ENCODE measurements at places on chromosomes 2 and 18. TPM values are rescaled to one million over a fixed set of nuclear protein-coding genes. Genes with fewer than 3 reads are reported as not detected.

Gene MREG
- total RNA-seq: 6.3 TPM

Gene TRIM43
- total RNA-seq: not detected

Gene EPHA4
- 55.1 TPM for total RNA-seq

Gene GPR55
- 7.8 TPM for total RNA-seq

Gene TEX44
- total RNA-seq: not detected

Gene IL36A
- total RNA-seq: 0.59 TPM

Gene EPB41L3
- 3.8 TPM for total RNA-seq

Gene ARHGEF4
- 4.6 TPM for total RNA-seq

Gene ST8SIA5
- total RNA-seq: 0.28 TPM

Gene ATOH8
- total RNA-seq: not detected

Gene RGPD3
- 0.16 TPM for total RNA-seq

Gene LRRC30
- not detected for total RNA-seq

Gene MC2R
- total RNA-seq: not detected

Gene CYRIA
- 2.1 TPM for total RNA-seq

Gene PTPN4
- total RNA-seq: 133 TPM

- DNase-seq: no peak
Measured at GRCh38 chr18:63980896-63981460, 11.1 kb downstream of the SERPINB8 start.

GRCh38 chr18:13558790-13559189, 167.6 kb downstream of the FAM210A start:
- no peak for DNase-seq

DNA sequence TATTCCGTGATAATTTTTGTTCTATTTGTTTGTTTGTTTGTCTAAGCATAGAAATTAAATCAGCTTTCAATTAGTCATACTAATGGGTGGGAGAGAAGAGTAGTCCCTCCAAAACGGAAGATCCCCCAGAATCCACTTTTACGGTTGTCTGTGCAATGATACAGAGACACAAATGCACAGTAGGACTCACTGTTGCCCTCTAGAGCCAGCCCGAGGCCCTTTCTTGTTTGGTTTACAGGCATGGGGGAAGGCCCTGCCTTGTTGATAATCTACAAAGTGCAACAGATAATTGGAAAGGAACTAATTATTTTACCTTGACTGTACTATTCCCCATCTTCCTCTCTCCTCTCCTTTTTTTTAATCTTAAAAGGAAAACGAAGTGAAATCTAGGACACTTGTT, 121.1 kb downstream of the ACOXL start:
- DNase-seq: peak; percentile 38

DNA sequence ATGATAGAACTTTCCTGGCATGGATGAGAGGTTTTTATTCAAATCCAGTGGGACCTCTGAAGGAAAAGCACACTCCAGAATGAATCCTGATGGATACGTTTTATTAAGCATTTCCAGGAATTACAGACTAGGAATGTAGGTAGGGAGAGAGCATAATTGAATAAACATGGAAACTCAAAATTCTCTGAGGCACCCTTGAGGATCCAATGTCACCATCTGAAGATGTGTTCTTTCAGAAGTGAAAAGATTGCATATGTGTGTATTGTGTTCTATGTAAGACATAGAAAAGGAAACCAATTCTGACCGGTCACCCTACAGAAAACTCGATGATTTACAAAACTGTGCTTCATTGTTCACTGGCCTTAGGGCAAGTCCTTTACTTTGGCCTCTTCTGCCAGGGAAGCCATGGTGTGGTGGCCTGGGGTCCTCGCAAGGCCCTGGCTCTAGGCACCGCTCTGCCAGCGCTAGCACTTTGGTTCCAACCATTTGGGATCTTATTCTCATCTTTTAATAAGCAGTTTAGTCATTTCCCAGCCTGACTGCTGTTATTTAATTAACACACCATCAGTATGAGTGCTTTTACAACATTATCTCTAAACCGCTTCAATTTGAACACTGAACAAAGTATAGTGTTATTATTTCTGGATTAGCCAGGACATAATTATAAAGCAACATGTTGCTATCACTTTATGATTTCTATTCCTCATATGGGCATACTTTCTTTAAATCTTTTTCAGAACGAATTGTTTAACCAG, 4.5 kb upstream of the GKN1 start:
- no peak for DNase-seq

- no peak for DNase-seq
Measured at GRCh38 chr18:54786206-54786605, 42.1 kb upstream of the RAB27B start.

GRCh38 chr18:46042571-46043123, 29.4 kb downstream of the PSTPIP2 start:
- no peak for DNase-seq

- no peak for DNase-seq
Measured at GRCh38 chr2:239800785-239801386, 224.3 kb downstream of the NDUFA10 start.

DNA sequence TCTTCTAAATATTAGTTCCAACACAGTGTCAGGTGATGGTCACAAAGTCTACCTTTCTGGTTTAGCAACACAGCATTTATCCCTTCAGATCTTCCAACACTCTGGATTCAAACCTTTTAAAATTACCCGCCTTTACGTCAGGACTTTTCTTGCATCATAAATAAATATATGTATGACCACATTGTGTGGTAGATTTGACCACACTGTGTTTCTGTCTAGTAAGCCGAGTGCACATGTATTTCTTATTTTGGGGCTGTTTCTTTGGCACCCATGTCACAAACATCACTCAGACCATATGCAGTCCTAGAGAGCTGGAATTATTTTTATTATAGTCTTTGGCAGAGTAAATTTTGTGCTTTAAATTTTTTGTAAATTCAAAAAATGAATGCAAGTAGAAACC, 172.1 kb downstream of the ANKRD44 start:
- DNase-seq: no peak

- DNase-seq: no peak
Measured at GRCh38 chr2:128413014-128413717, 94.5 kb upstream of the HS6ST1 start.

DNA sequence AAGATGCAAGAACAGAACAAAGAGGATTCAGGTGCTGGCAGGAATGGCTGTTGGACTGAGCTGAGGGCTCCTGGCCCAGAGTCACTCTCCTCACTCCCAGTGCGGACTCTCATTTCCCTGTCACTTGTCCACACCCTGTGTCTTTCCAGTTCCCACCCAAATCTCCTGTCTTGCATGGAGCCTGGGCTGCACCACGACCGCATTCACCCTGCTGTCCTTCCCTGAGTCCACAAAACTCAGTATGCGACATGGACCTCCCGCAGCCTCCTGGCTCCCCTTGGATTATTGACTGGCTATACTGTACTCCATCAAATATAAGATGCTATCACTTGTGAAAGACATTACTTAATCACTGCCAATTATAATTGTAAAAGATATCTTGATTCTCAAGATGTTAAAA, 2.5 kb upstream of the ITM2C start:
- no peak for DNase-seq

GRCh38 chr2:54655046-54655809, 68.2 kb upstream of the EML6 start:
- no peak for DNase-seq

- no peak for DNase-seq
Measured at GRCh38 chr2:3009005-3009404, 368.6 kb downstream of the EIPR1 start.

DNA sequence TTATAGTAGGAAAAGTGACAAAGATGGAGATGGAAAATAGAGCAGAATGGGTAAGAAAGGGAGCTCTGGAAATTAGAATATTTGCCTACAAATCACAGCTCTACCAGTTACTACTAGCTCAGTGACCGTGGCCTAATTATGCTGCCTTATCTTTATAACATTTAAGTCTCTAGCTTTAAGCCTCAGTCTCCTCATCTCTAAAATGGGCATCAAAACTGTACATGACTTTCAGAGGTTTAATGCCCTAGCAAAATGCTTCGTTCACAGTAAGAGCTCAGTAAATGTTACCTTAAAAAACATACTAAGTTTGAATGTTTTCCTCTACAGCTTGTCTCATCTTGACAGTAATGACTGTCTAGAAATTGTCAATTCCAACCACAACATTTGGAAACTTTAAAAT, 8.3 kb upstream of the PTPRM start:
- DNase-seq: no peak

DNA sequence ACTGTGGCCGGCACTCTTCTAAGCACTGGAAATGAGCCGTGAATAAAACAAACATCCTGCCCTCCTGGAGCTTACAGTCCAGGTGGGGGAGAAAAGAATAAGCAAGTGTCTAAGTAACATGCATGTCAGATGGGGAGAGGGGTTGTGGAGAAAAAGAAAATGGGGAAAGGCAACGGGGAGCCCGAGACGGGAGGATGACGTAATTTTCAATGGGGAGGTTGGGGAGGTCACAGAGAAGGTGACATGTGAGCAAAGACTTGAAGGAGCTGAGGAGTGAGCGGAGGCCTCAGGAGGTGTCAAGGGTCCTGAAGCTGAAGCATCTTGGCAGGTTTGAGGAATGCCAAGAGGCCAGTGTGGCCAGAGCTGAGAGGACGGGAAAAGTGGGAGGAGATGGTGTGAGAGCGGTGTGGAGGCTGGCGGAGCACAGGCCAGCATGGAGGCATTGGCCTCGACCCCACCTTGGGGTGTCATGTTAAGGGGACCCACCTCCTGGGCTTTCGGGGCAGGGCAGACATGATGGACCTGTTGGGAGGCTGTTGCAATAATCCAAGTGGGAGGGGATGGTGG, 15.0 kb upstream of the NTSR2 start:
- no peak for DNase-seq

- no peak for DNase-seq
Measured at GRCh38 chr2:236636714-236637470, 67.3 kb downstream of the ACKR3 start.

DNA sequence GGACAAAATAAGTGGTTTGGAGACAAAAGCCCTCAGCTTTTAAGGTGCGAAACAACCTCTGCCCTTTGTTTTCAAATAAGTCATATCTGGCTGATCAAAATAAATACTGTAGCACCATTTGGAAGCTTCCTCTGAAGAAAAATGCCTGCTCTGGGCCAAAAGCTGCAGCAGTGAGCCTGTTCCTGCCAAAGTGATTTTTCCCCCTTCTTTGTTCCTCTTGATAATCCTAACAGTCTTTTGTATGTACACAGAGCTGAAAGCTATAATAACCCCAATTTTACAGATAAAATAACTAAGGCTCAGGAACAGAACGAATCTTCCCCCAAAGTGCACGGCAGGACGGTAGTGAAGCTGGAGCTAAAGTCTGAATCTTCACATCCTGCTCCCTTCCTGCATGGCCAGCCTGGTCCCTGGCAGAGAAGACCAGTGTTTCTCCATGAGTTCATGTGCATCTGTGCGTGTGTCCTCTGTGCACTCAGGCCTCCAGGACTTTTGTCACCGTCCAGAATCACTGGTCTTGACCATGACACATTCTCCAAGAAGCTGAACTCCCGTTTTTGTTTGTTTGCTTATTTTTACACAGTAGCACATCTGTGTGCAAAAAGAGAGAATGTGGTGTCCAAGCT, 2114.1 kb upstream of the PIK3C3 start:
- no peak for DNase-seq

GRCh38 chr2:3172265-3172935, 205.2 kb downstream of the EIPR1 start:
- no peak for DNase-seq

- no peak for DNase-seq
Measured at GRCh38 chr2:147082850-147083522, 761.8 kb upstream of the ACVR2A start.

DNA sequence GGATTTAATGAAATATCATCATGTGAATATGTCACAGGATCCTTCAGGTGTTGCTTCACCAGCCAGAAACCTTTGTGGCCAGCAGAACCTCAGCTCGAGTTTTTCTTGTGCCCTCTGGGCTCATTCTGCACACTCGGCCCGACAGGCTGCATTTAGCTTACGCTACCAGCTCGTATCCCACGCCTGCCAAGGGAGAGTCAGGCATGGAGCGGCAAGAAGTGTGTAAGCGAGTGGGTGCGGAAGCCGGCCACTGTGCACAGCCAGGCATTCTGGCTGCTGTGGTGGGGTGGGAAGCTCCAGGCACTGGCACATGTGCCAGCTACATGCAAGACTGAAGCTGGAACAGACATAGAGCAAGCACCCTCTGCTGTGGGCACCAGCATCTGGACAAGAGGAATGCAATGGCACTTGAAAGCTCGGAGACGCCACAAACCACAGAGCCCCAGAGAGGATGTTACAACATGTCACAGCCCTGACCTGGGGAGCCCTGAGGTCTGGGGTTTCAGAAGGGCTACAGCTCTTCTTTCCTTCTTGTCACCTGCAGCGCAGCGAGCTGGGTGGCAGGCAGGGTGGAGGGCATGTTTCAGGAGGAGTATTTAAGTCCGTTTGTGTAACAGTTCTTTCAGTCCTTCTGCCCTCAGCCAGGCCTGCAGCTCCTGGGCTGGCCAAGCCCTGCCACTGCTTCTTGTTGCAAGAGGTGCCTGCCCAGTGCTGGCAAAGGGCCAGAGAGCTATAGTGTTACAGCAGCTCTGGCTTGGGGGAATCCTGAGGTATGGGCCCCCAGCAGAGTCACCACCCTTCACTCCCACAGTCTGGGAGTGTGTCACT, 257.3 kb upstream of the HNMT start:
- no peak for DNase-seq

DNA sequence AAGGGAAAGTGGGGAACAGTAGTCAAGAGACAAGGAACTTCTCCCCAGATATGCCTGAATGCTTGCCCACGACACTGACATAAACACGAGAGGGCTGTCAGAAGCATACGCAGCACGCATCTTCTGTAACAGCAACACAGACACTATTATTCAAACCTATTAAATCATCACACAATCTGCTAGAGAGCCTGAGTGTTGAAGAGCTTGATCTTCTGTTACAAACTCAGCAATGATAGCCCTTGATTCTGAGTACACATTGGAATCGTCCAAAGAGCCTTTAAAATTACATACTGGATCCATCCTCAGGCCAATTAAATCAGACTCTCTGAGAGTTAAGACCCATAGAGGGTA, 111.6 kb downstream of the ZNF521 start:
- DNase-seq: no peak

- no peak for DNase-seq
Measured at GRCh38 chr2:60925994-60926740, 44.8 kb downstream of the REL start.

DNA sequence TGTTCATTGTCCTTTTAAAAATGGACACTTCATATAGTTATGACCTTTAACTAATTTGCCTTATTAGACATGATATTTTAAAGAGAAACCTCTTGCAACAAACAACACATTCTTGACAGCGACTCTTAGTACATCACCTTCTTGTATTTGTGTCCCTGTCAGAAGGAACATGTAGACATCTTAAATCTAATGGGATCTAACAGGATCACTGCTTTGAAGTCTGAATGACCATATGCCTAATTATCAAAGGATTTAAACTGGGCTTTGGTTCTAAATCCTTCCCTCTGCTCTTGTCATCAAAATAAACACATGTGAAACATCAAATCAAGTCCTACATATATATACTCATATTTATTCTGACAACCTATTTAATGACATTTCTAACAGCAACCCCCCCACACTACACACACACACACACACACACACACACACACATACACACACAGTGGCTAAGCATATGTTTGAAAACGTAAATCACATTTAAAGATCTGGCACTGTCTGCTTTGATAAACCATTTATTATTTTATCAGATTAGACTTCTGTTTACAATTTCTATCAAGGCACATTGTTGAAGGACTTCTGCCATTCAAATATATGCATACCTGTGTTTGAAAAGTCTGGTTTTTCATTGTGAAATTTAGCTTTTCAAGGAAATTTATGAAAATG, 4.2 kb downstream of the GALNT13 start:
- DNase-seq: no peak

GRCh38 chr2:134782792-134783191, 55.6 kb upstream of the ACMSD start:
- no peak for DNase-seq

- no peak for DNase-seq
Measured at GRCh38 chr2:197877038-197877437, 72.6 kb downstream of the PLCL1 start.

Measured in T-cell (primary cell).